Pancreas (tissue), 10 donors: ENCODE measurements at places on chromosomes 3 and 15.
A peak's percentile ranks its signal among the peaks of the same experiment; 100 is the strongest.

GRCh38 chr3:104564045-104564643 is 802.6 kb upstream of the ALCAM start:
- no peak for DNase-seq

DNA sequence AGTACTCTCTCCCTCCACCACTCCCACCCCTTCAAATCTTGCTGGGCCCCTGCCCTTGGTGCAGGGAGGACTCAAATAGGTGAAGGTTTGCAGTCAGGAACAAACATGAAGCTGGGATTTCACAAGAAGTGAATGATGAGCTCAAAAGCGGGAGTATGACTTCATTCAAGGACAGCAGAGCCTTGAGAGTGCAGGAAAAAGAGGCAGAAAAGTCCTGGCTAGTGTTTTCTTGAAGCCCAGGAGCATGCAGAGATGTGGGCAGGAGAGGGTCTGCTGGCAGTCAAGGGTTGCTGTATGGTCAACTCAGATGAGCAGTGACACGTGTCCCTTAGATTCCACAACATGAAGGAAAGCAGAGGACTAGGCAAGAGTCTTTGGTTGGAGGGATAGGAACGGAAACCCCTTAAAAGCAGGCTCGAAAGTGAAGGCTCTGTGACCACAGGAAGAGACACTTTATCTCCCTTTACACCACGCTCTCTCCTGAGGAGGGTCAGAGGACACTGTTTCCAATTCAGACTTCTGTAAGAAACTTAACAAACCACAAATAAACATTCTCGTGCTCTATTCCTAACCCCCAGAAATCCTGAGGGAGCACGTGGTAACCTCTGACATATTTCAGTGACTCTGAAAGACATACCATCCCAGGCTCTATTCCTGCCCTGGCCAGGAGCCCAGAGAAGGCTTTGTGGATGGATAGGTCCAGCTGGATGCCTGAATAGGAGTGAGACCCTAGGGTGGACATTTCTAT is 168.0 kb upstream of the NDN start:
- no peak for DNase-seq

DNA sequence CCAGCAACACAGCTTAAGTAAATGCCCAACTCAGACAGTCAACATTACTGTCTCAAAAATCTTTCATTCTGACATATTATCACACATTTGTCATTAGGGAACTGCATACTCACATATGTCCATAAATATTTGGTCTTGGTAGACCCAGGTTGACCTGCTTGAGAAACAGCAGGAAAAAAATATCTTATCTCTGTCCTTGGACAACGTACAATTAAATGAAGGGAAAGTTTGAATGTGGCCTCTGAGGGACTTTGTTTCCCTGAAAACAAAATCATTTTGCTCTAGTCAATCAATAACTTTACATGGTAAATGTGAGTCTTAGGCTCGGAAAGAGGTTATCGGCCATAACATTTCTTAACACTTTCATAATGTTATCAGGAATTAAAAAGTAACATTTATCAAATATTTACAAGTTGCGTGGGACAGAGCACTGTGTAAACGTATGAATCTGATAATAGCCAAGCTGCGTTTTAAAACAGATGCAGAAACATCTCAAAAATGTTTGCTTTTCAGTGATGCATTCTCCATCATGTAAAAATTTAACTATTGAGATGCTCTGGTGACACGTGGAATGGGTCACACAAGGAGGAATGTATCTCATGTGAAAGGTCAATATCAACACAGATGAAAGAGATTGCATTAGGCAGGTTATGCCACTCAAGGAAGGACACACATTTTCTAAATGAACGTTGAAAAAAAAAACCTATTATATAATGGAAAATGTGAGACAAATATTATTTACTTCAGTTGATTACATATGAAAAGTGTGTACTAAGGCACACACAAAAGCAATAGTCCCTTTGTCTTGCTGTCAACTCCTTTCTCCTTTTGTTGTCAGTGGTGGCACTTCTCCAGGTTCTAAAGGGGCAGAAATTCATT is 304.4 kb downstream of the WDR72 start:
- DNase-seq: no peak

DNA sequence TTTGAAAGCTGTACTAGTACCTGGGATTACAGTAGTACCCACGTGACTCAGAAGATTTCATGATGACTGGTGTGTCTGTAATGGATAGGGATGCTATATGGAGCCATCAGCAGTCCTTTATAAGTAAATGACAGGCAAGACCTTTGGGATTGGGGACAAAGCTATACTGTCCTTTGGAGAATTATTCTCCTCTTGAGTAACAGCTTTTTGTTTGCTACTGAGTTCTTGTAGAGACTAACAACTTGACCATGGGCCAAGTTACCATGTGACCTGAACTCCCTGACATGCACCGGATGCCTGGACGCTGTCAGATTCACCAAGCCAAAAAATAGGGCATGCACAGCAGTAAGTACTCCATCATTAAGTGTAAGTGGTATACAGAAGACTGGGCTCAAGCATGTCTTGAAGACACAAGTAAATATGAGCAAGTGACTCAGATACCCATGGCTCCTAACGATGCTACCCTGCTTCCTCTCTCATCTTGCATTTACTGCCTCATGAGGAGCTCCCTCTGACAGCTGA is 12.9 kb downstream of the SEC11A start:
- DNase-seq: peak; percentile 25

DNA sequence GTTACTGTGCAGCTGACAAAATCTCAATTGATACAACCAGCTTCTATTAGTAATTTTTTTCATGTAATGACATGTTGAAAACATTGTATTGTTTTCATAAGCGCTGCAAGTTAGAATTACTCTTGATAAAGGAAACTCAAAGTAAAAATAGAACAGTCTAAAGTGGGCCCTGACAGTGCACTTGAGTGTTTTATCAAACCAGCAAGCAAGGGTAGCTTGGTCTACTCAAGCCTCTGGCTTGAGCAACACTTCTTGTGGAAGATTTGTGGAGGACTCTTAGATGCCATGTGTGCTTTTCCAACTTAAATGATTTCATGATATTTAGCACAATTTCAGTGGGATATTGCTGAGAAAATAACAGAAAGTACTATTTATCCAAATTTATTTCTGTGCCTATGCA is 575.7 kb upstream of the ZNF717 start:
- no peak for DNase-seq

- DNase-seq: no peak
Measured at GRCh38 chr15:98874773-98875172, 132.8 kb downstream of the PGPEP1L start.

GRCh38 chr3:13022348-13023234 is 50.6 kb downstream of the IQSEC1 start:
- peak; percentile 62 for DNase-seq

GRCh38 chr3:188489639-188490405 is 335.9 kb downstream of the LPP start:
- no peak for DNase-seq

- DNase-seq: no peak
Measured at GRCh38 chr15:76439542-76439941, 103.0 kb downstream of the ISL2 start.

DNA sequence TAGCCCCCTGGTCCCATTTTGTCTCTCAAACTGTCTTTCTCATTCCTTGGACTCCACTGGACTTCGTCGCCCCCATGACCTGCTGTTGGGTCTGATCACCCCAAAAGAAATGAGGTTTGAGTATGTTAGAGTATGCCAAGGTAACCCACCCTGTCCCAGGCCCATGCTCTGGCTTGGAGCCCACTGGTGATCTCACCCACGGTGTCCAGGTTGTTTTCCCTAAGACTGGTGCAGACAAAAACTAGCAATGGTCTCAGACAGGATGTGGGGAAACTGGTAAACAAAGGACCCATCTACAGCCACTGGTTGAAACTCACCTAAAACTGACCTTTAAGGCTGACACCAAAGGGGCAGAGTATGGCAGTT is 38.9 kb downstream of the EFCAB12 start:
- no peak for DNase-seq

DNA sequence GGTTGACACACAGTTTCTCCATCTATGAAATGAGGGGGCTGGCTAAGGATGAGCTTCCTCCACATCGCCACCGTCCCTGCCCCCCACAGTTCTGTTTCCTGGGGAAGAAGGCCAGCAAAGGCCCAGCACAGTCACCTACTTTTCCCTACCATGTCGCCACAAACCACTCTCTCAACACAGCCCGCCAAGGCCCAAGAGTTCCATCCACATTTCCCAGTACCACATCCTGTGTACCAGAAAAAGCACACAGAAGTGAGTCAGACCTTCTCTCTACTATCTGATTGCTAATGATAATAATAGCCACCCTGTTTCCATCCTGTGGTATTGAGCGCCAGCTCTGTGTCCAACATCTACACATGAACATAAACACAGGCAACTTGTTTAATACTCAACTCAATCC is 30.3 kb upstream of the C15orf39 start:
- DNase-seq: no peak

DNA sequence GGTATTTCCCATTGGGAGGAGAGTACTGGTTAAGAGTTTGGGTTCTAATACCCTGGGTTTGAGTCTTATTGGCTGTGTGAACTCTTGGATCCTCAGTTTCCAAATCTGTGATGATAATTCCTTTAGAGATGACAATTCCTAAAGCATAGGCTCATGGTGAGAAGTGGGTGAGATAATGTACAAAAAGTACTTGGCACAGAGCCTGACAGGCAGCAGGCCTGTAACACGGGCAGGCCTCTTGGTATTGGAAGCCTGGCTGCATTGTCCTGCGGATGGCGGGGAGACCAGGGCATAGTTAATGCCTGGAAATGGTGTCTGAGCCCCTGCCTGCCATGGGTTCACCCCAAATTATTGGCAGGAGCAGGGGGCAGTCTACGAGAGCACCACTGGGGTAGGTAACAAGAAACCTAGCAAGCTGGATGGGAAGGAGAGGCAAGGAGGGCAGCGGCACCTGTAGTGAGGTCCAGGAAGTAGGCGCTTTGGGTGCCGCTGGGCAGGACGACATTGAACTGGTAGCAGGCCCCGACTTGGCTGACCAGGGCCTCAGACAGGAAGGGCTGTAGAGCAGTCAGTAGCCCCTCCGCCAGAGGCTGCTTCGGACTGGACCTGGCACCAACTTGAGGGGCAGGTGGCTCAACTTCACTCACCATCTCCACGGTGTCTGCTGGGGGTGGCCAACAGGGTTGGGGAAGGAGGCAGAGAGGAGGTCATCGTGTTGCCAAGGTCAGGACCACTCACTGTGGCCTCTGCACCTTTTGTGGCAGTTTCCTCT is 7.7 kb downstream of the STOML1 start:
- no peak for DNase-seq

DNA sequence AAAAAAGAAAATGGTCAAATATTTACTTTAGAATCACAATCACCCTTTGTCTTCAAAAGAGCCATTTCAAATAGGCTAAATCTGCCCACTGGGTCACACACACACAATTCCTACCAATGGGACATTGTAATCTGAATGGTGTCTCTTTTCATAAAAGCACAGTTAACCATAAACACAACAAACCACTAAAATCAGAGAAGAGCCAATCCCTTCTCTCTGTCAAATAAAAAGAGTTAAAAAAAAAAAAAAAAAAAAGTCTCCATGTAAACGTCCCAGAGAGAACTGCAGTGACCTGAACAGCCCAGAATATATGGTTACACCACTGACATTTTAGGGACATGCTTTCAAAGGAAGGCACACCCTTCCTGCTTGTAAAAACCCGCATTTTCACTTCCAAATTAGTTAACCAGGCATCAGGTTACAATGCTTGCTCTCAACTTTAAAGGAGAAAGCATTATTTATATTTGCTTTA is 63.7 kb downstream of the PRICKLE2 start:
- DNase-seq: no peak

DNA sequence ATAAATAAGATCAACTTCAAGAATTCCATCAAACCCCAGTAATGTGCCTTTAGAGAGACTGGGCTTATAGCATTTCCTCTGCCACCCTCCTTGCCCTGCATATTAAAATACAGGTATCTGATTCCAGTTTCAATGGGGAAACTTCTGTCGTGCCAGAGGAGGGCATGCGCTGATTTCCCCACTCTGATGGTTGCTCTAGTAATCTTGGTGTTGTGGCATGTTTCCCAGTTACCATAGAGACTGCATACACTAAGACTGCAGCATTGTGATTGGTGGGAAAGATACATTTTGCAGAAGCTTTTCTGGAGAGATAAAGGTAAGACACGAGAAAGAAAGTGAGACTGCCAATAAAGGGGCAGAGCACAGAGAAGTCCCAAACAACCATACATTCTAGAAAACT is 225.6 kb downstream of the TIGIT start:
- no peak for DNase-seq

DNA sequence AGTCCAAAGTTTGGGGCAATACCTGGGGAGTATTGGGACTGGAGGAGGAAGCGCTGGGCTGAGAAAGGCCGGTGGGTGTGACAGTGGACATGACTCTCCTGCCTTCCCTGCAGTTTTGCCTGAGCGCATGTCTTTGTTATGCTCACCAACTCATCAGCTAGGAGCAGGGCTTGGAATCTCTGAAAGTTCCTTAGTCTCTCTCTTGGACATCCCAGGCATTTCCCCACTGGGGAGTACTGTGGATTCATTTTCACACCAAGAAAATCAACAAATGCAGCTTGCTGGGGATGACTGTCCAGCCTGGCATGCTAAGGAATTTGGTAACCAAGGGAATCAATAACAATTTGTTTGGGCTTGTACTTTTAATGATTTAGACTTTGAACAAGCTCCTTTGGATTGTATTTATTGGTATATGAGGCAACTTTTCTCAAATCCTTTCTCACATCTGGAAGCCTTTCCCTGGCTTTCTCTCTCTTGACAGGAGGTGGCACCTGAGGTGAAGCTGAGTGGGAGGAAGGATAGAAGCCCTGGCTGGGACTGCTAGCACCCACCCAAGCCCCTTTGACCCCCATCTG is 48.5 kb upstream of the CHST2 start:
- DNase-seq: no peak

- DNase-seq: no peak
Measured at GRCh38 chr15:78320183-78320582, 20.0 kb upstream of the CRABP1 start.

DNA sequence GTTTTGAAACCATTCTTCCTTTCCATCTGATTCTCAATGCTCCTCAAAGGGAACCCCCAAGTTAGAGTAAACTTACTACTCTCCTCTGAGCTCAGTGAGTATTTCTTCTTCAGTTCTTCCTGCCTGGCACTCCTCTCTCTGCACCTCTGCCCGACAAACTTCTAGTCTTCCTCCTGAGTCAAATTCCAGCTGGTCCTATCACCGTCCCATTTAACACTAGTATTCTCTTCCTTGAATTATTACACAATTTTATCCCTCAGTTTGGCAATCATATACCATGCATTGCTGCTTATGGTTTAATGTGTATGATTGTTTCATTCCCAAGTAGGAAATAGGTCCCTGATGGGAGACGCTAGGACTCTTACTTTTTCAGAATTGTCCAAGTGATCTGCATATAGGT is 279.7 kb downstream of the MECOM start:
- DNase-seq: no peak

DNA sequence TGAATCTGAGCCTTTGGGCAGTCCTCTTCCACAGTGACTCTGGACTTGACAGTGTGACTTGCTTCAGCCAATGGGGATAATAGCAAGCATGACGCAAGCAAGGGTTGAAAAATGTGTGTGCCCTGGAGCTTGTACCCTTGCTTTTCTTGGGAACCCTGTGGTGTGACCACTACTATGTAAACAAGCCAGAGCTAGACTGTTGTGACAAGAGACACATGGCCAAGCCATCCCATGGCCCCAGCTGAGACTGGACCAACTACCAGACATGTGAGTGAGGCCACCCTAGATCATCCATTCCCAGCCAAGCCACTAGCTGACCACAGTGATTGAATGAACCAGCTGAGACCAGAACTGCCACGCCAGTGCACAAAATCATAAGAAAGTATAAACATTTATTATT is 11.8 kb downstream of the MYO1E start:
- no peak for DNase-seq
